Activated CD4-positive, alpha-beta T cell treated with anti-CD3 and anti-CD28 coated beads, Interleukin-2, amount 50 U/mL, for 1 hour (primary cell): ENCODE measurements at places on chromosomes 6 and 20.

- DNase-seq, result no peak
Observed at GRCh38 chr6:146990284-146990683, 213.9 kb upstream of the STXBP5 start.

GRCh38 chr6:127225497-127225896 lies 41.2 kb upstream of the RNF146 start:
- no peak for DNase-seq

- no peak for DNase-seq
Observed at GRCh38 chr6:150297327-150298029, 71.3 kb upstream of the IYD start.

- no peak for DNase-seq
Observed at GRCh38 chr6:72286911-72287311, 335.0 kb upstream of the KCNQ5 start.

- no peak for DNase-seq
Observed at GRCh38 chr6:114521926-114522325, 179.1 kb upstream of the HS3ST5 start.

DNA sequence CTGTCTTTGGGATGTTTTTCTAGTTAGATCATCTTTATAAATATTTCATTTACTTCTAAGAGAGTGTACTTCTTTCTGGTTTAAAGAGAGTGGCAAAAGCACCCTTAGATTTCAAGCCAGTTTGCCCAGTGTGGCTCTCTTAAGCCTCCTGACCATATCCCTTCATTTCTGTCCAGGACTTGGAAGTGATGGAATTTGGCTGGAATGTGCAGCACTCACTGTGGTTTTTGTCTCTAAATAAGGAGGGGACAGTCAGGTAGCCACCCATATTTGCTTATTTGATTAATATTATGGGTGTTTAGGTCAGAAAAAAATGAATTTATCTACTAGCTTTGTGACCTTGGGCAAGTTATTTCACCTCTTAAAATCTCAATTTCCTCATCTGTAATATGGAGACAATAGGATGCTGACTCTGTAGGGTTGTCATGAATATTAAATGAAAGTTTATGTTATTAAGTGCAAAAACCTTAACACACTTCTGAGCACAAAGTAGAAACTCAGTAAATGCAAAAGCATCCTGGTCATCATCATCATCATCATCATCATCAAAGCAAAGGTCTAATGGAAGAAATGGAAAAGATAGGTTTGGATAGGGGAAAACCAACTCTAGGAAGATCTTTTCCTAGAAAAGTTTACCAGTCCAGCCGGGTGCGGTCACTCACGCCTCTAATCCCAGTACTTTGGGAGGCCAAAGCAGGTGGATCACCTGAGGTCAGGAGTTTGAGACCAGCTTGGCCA lies 3.1 kb downstream of the CRYBG1 start:
- DNase-seq, result no peak

GRCh38 chr20:23334111-23334510 lies 16.5 kb upstream of the NXT1 start:
- DNase-seq, result no peak

DNA sequence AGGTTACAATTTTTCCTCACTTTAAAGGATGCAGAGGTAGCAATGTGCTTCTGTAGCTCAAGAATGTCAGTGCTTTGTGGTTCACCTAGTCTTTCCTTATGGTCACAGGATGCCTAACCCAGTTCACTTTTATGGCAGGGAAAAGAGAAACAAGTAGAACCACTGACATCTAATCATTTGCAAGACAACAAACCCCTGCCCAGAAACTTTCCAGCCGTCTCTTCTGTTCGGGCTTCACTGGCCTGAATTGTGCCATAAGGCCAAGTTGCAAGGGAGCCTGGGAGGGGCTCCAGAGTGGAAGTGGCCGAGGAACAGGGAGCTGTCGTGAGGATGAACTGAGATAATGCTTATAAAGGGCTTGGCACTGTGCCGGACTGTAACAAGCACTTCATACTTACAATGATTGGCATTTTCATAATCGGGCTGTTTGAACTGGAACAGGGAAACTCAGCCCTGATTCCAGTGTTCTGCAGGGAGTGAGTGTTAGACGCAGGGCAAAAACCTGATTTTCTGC lies 212.6 kb downstream of the BCAS1 start:
- DNase-seq, result no peak

DNA sequence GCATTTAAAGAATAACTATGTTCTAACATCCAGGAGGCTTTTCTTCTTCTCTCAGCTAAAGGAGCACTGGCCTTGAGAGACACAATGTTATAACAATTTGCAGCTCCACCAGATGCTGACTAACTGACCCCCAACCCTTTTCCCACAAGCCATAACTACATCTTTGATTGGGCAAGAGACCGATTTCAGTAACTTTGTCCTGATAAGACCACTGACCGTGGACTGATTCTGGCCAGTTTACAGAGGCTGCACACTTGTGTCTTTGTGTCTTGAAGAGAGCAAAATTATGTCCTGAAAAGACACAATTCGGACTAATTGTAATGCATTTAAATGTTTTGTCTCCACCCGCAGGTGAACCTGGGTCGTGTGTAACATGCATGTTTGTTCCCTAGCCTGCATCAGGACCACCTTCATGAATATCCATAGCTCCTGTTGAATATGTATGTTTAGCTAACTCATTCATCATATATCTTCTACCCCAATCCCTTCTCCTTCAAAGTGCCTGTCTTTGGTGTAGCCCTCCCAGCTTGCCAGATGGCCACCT lies 22.3 kb downstream of the ABRACL start:
- DNase-seq, result no peak

DNA sequence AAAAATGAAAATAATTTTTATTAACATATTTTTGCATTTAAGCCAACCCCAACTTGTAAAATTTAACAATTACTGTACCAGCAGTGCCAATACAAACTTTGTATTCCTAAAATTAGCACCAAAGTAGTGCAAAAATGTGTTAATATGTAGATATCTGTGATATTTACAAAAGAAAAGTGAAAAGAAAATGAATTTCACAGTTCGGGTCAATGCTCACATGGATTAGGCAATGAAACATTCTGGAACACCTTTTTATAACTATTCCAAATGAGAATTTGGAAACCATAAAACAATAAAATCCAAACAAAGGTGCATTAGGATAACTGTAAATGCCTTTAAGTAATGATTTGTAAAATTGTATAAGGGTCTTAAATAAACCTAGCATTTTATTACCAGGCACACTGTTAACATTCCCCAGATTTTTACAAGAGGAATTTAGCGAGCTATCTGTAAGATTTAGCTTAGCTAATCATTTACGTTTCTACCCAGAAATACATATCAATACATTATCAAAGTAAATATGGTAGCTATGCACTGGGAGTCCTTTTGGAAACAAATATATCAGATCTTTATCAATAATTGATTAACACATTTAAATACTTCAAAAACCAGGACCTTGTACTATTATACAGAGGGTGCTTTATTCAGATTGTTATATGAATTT lies 112.2 kb downstream of the MTFR2 start:
- DNase-seq, result no peak

DNA sequence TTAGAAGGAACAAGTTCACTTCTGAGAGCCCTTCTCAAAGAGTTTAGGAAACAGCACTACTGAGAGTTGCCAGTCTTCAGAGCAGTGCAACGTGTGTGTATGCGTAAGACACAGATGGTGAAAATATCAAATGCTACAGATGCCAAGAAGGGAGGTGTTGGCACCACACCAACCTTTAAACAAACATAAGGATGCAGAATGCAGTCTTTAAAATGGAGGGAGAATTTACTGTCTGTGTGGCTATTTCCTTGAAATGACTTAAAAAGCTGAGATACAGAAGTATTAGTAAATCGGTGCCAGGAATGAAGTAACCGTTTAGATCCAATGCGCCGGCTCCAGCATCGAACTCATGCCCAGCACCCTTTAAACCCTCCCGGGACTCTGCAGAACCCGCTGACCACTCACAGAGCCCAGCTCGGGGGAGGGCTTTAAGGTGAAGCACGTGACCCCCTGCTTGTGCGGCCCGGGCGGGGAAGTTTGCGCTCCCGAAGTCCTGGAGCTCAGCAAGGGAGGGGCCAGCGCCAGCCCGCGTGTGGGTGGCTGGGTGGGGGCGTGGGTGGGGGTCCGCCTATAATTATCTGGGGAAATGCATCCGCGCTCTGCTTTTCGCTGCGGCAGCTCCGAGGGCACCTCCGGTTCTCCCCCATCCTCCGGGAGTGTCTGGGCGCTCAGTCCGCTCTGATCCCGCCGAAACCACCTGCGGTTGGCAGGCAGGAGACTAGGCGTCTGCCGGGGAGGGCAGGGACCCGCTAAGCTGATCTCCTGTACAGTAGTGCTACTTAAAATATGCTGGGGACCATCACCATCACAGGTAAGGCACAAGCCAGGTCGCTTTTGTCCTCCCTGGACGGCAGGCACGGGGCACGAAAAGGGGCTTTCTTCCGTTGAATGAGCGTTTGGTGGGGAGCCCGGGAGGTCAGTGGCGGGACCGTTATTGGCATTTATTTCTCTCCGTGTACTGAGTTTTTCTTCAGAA lies 66.0 kb downstream of the ZBTB2 start:
- peak; percentile 4 for DNase-seq

DNA sequence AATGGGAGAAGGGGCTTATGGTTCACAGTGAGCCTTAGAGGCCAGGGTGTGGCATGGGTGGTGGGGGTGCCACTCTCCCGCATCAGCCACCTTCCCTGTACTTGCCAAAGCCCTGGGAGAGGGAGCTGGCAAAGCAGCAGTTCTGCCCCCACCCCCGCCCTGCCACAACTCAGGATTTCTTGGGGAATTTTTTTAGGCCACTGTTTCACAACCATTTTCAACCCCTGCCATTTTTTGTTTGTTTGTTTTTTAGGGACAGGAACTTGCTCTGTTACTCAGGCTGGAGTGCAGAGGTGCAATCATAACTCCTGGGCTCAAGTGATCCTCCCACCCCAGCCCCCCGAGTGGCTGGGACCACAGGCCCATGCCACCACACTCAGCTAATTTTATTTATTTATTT lies 22.4 kb upstream of the TM9SF4 start:
- DNase-seq, result no peak

DNA sequence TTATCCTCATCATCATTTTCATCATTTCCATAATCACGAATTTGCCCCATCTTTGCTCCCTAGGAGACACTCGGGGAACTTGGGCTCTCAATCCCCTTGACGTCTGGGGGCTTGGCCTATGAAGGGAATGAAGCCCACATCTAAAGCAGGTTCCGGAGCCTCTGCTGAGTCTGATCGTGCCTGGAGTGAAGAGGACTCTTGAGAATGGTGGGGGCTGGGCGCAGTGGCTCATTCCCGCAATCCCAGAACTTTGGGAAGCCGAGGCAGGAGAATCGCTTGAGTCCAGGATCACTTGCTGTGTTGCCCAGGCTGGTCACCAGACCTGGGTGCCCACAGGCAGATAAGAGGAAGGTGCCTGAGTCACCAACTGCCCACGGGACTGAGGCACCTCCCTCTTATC lies 114.5 kb downstream of the SYCP2 start:
- DNase-seq, result no peak

DNA sequence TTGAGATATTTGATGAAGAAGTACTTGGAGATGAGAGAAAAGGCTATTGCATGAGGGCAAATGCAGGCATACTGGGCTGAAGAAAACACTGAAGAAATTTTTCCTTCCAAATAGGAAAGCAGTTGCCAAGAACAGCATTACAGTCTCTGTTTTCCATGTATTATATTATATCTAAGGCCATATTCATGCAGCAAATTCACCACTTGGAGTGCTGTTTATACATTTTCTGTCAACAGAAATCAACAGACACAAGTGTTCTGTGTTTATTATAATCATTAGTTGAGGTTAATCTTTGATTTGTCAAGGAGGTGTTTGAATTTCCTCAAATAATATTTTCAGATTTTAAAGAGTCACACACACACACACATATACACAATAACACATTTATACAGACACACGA lies 268.8 kb upstream of the PLCB4 start:
- no peak for DNase-seq

- DNase-seq, result no peak
Observed at GRCh38 chr6:100475554-100476320, 11.0 kb upstream of the SIM1 start.

DNA sequence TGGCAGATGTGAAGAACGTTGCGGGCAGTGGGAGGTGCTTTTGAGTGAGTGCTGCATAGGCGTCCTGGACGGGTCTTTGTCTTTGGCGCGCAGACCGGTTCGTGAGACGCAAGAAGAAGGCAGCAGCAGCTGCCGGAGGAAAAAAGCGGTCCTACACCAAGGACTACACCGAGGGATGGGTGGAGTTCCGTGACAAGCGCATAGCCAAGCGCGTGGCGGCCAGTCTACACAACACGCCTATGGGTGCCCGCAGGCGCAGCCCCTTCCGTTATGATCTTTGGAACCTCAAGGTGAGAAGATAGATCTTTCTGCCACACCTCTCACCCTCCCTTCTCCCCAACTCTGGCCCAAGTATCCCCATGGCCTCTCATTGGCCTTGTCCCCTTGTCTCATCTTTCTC lies 1.1 kb downstream of the ABT1 start:
- DNase-seq, result no peak

- DNase-seq, result no peak
Observed at GRCh38 chr6:170294298-170294730, 3.4 kb upstream of the DLL1 start.

GRCh38 chr6:26286168-26286877 lies 78.7 kb upstream of the BTN3A2 start:
- peak; percentile 78 for DNase-seq

GRCh38 chr6:143087856-143088255 lies 27.2 kb downstream of the AIG1 start:
- no peak for DNase-seq

- DNase-seq, result no peak
Observed at GRCh38 chr20:9759392-9759791, 79.5 kb downstream of the PAK5 start.

DNA sequence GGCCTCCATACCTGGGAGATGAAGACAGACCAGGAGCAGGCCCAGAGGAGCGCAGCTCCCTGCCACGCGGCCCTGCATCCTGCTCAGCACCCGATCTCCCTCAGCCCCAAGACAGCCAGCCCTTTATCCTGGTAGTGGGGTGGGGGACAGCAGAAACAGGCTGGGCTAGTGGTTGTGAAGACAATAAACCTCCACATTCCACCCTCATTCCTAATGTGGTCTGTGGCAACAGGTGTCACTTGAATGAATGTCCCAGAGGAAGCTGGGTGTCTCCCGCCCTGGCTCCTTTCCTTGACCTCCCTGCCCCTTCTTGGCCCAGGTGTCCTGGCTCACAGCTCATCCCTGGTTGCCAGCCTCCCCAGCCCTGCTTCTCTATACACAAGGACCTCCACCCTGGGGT lies at the start of gene C6orf15:
TSS of gene C6orf15 (minus strand) at position 98 of the 400 bp plus-strand sequence. CDS start at position 78, 20 bp downstream.
- no peak for DNase-seq

- DNase-seq, result no peak
Observed at GRCh38 chr6:107539409-107539808, 49.5 kb downstream of the SOBP start.

GRCh38 chr20:37452236-37452635 lies 68.8 kb upstream of the NNAT start:
- no peak for DNase-seq

DNA sequence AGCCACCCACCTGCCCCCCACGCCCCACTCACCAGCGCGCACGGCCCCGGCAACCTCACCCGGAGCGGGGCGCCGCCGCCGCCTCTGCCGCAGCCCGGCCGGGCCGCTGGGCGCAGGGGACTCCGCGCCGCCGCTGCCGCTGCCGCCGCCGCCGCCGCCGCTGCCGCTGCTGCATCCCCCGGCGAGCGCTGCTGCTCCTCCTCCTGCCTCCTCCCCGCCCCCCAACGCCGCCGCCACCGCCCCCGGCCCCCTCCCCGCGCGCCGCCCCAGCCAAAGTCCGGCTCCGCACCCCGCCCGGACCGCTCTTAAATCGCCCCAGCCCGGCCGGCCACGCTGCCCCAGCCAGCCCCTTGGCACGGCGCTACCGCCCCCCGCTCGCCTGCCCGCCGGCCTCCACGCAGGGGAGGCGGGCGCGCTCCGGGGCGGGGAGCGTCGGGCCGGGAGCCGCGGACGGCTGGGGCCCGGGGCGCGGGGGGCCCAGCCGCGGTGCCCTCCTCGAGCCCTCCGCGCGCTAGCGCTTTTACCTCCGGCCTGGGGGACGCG lies at the start of gene SULF2:
TSS of gene SULF2 (minus strand) at position 171 of the 543 bp plus-strand sequence. CDS start 28,118 bp downstream, outside the sequence.
- DNase-seq, result no peak
